ENCODE measurements at places on chromosomes 11 and 22. TPM values are rescaled to one million over a fixed set of nuclear protein-coding genes. Genes with fewer than 3 reads are reported as not detected.

GRCh38 chr11:44978961-44979331 is 28.3 kb upstream of the TP53I11 start:
- no peak for DNase-seq

GRCh38 chr11:16722581-16723344 is 15.7 kb upstream of the C11orf58 start:
- DNase-seq = no peak

DNA sequence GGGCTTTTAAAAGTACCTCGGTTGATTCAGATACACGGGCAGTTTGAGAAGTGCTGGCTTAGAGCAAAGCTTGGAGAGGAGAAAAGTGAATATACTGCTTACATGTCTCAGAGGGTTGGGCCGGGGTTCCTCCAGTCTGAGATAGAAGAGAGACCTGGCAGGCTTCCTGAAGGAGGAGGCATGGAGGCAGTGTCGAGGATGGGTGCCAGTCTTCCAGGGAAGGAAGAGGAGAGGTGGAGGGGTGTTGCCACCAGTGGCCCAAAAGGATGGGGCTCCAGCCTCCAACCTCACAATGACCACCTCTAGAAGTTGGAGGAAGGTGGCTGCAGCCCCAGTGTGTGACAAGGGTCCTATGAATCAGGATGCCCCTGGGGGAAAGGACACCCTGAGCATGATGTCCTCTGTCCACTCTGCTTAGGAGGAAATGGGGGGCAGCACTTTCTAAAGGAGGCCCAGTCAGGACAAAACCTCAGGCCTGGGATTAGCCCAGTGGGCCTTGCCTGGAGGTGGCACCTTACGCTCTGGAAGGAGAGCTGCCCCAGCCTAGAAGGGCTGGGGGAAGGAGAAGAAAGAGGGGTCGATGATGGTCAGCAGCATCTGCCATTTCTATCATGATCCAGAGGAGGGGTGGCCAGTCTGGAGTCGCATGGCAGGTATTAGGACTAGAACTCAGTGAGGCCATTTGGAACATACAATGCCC is 65.2 kb downstream of the CD82 start:
- DNase-seq = no peak

GRCh38 chr11:109609454-109610185 is 187.6 kb downstream of the C11orf87 start:
- no peak for DNase-seq

DNA sequence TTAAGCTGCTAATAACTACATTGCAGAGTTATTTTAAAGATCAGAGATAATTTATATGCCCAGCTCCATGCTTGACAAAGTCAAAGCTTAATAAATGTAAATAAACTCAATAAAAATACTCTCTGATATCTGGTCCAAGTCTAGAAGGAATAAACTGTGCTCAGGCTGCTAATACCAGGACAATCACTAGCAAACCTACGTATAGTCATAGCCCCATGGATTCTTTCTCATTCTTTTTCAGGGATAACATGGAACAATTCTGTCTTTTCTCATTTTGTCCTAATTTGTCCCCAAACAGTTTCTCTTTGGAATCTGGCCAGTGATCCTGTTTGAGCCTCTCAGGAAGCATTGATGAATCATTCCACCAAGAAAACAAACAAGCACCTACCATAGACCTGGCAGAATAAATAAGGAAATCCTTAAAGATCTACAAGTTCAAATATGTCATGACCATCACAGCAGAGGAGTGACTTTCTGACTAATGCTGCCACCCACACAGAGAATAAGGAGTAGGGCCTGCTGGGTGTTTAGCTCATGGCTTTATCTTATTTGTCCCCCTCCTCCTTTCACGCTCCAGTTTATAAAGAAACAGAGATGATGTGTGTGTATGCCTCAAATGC is 14.1 kb upstream of the B3GNT6 start:
- no peak for DNase-seq

The MACROD1 gene
- polyA plus RNA-seq = 77.9 TPM

- no peak for DNase-seq
These were observed 5.7 kb downstream of the MUC5AC start for GRCh38 chr11:1163321-1163910.

DNA sequence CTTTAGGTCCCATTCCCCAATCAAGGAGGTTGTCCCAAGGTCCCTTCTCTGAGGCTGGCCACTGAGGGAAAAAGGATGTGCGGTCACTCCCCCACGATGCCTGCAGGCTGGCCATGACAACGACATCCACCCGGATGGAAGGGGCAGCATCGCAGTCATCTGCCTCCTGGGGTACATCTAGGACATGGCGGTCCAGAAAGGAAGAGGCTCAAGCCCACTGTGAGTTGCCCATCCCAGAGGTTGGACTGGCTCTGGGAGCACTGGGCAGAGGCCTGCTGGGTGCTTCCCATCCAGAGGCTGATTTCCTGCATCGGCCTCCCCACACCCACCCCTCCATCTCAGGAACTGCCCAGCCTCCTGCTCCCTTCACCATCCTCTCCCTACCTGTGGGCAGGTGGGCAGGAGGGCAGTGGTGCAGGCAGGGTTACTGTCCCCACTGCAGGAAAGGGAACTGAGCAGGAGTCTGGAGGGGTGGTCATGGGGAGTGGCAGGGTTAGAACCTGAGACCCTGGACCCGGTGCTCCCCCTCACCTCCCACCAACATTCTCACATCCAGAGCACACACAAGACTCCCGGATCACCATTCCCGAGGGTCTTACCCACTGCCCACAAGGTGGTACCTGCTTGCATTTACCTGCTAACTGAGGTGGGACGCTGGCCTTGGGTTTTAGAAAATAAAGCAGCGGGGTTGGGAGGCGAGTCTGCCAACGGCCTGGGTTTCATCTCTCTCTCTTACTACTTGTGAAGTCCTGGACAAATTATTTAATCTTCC is 4.4 kb downstream of the RCE1 start:
- no peak for DNase-seq

DNA sequence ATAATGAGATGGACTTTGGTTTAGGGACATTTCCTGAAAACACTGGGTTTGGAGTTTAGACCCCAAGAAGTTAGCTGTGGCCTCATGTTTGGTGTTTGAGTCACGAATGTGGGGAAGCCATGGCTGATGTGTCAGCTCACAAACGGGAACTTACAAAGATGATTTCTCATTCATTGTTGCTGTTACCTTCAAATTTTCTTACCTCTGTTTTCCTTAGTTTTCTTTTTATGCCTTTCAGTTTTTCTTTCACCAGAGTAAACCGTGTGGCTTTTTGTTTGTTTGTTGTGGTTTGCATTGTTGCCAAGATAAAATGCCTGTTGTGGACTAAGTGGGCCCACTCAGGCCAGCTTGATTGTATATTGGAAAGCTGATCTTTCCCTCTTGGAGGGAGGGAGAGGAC is 89.1 kb downstream of the SWAP70 start:
- no peak for DNase-seq

DNA sequence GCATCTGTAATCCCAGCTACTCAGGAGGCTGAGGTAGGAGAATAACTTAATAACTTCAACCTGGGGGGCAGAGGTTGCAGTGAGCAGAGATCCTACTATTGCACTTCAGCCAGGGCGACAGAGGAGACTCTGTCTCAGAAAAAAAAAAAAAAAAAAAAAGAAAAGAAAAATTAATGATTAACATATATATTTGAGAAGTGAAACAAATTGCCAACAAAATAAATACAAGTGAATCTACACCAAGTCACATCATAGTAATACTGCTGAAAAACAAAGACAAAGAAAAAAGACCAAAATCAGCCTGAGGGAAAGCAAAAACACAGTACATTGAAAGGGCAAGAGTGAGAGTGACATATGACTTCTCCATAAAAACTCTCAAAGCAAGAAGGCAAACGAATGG is 123.7 kb downstream of the CASP12 start:
- no peak for DNase-seq

The C22orf15 gene
- 0.50 TPM for polyA plus RNA-seq

The SYTL2 gene
- polyA plus RNA-seq = 69.7 TPM

- DNase-seq = no peak
These were observed 52.8 kb upstream of the APOA1 start for GRCh38 chr11:116890193-116890592.

GRCh38 chr11:44274404-44274803 is 35.5 kb downstream of the ALX4 start:
- DNase-seq = no peak

GRCh38 chr22:35742342-35743100 is 24.8 kb downstream of the APOL5 start:
- no peak for DNase-seq

The MEI1 gene
- polyA plus RNA-seq = 1.1 TPM

The SHANK3 gene
- polyA plus RNA-seq = 22.7 TPM

DNA sequence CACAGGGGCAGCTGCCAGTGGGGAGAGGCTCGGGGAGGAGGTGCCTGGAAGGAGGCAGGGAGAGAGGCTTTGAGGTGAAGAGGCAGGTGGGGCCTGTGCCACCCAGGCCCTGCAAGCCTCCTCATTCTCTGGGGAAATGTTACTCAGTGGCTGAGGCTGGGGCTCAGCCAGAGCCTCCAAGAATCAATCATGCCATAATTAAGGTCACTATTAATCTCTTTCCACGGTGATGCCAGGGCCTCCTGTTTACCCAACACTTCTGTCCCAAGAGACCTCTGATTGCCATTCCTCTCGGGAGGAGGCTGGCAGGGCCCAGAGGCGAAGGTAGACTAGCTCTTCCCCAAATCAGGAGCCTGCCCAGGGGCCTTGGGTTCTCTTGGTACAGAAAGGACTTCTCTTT is 38.4 kb downstream of the GDPD5 start:
- no peak for DNase-seq

The MB gene
- 215 TPM for polyA plus RNA-seq

The KIF18A gene
- polyA plus RNA-seq = 3.2 TPM

GRCh38 chr22:40476341-40476740 is 105.9 kb downstream of the SGSM3 start:
- DNase-seq = no peak

GRCh38 chr11:126415128-126415527 is 59.6 kb downstream of the ST3GAL4 start:
- DNase-seq = peak; percentile 96

GRCh38 chr11:70761094-70761907 is 363.0 kb downstream of the CTTN start:
- no peak for DNase-seq

The C1QTNF5 gene
- 27.6 TPM for polyA plus RNA-seq

The VPREB1 gene
- polyA plus RNA-seq = 0.26 TPM

The SCUBE1 gene
- polyA plus RNA-seq = 0.10 TPM

The YAP1 gene
- 78.8 TPM for polyA plus RNA-seq

- no peak for DNase-seq
These were observed 33.4 kb upstream of the ZBED5 start for GRCh38 chr11:10891151-10891720.

DNA sequence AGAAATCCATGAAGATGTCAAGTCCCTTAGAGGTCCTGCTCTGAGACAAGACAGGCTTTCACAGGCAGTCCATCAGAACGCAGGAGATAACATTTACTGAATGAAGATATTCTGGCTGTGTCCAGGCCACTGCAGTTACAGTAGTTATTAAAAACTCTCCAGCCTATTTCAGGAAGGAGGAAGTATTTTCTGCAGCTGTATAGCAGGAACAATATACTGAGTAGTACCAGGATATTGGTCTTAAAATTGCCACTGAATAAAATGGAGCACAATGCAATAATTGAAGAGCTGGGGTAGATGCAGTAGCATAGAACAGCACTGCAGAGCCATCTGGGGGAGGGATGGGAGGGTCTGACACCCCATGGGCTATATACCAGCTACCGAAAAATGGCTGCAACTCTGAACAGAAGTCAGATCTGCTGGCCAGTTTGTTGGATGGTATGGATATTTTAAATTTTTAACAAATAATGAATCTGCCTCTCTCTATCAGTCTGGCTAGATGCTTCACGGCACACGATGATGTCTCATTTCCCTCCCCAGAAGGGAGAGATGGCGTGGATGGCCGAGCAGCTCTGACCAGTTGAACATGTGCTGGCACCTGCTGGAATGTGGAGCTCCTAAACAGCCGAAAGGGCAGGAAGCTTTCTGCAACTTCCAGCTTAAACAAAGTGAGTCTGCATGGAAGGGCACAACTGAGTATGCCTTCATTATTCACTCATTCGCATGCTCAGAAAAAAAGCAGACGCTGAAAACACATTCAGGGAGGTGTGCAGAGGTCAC is 342.1 kb upstream of the SYN3 start:
- no peak for DNase-seq

DNA sequence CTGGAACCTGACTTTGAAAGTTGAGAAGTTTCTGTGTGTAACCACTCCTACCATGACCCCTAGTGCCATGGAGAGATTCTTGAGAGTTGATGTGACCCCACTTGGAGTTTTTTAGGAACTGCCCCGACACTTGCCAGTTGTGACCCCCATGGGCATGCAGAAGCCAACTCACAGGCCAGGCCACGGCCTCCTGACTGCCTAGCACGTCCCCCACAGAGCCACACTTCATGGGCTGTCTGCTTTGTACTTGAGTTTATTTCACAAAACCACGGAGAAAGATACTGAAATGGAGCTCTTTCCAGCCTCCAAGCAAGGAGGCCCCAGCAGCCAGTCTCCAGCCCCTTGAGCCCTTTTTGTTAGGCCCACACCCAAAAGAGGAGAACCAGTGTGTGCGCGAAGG is 8.4 kb downstream of the CYB5R2 start:
- no peak for DNase-seq

GRCh38 chr11:125110506-125110905 is 920 bp downstream of the TMEM218 start:
- DNase-seq = no peak

The TPBGL gene
- 0.30 TPM for polyA plus RNA-seq

GRCh38 chr11:73651252-73651651 is 4.9 kb downstream of the PLEKHB1 start:
- DNase-seq = no peak

The VWA5A gene
- 101 TPM for polyA plus RNA-seq

The VPREB3 gene
- polyA plus RNA-seq = 0.56 TPM

DNA sequence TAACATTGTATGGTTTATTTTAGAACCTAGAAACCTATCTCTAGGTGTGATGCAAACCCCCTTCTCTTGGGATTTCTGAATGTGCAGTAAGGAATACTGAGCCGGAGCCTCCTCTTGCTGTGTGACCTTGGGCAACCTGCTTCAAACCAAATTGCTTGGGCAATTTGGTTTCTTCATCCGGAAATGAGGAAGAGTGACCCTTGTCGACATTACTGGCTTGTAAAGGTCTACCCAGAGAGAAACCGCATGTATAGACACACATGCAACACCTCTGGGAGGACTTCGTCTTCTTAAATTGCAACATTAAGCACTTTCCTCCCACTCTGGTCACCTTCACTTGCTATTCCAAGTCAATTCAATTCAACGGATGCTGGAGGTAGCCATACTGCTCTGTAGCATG is 19.6 kb upstream of the TP53I11 start:
- DNase-seq = no peak

The LIMK2 gene
- 25.6 TPM for polyA plus RNA-seq

The F2 gene
- not detected for polyA plus RNA-seq

DNA sequence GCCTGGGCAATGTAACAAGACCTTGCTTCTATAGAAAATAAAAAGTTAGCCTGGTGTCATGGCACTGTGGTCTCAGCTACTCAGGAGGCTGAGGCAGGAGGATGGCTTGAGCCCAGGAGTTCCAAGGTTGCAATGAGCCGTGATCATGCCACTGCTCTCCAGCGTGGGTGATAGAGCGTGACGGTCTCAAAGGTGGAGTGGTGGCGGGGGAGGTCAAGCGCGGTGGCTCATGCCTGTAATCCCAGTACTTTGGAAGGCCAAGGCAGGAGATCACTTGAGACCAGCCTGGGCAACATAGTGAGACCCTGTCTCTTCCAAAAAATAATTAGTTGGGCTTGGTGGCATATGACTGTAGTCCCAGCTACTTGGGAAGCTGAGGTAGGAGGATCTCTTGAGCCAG is 16.7 kb upstream of the PISD start:
- DNase-seq = no peak

The MS4A3 gene
- 1.1 TPM for polyA plus RNA-seq
